MCF 10A (cell line): ENCODE measurements at places on chromosomes 16 and 17.

- peak; percentile 91 for DNase-seq
Observed at GRCh38 chr17:8158267-8159031, 4.3 kb downstream of the VAMP2 start.

DNA sequence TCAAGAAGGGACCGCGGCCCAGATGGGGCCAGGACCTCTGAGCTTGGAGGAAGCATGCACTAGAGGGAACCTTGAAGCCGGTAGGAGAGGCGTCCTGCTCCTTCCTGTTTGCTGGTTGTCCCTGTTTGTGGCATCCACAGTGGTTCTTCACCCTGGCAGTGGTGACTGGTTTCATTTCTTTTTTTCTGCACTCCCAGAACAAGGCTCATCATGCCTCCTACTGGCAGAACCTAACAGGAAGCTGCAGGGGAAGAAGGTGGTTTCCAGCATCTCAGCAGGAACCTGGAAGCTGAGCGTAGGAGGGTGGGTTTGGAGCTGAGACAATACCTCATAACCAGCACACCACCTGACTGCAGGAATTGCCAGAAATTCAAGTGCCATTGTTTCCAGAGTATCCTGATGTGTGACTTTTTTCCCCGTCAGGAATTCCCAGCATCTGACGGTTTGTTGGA is 5.8 kb downstream of the TMEM231 start:
- DNase-seq = peak; percentile 82

- DNase-seq = no peak
Observed at GRCh38 chr16:85389679-85390470, 223.2 kb upstream of the GSE1 start.

DNA sequence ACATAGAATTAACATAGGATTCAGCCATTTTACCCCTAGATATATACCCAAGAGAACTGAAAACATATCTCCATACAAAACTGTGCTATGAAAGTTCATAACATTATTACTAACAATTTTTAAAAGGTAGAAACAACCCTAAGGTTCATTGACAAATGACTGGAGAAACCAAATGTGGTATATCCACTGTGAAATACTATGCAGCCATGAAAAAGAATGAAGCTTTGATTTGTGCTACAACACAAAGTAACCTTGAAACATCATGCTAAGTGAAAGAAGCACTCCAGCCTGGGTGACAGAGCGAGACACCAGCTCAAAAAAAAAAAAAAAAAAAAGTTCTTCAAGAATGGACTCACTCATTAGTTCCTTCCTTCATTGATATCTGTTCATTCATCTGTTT is 580 bp downstream of the CD300LD start:
- no peak for DNase-seq

GRCh38 chr16:63223851-63224250 is 1187.6 kb upstream of the CDH8 start:
- no peak for DNase-seq

DNA sequence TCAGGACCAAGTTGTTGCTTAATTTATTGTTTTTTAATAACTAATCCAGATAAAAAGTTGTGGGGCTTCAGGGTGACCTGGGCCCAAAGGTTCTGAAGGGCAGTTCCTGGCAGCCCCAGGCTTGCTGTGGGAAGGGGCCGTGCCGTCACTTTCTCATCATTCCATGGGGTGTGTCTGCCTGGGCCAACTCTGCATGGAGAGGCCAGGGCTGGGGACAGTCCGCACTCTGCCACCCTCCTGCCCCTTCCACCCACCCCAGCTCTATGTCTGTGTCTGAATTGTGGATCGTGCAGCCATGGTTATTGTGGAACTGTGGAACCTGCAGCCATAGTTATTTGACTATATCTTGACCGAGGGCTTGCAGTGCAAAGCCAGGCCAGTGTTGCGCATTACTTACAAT is 4.0 kb downstream of the LIMD2 start:
- no peak for DNase-seq

DNA sequence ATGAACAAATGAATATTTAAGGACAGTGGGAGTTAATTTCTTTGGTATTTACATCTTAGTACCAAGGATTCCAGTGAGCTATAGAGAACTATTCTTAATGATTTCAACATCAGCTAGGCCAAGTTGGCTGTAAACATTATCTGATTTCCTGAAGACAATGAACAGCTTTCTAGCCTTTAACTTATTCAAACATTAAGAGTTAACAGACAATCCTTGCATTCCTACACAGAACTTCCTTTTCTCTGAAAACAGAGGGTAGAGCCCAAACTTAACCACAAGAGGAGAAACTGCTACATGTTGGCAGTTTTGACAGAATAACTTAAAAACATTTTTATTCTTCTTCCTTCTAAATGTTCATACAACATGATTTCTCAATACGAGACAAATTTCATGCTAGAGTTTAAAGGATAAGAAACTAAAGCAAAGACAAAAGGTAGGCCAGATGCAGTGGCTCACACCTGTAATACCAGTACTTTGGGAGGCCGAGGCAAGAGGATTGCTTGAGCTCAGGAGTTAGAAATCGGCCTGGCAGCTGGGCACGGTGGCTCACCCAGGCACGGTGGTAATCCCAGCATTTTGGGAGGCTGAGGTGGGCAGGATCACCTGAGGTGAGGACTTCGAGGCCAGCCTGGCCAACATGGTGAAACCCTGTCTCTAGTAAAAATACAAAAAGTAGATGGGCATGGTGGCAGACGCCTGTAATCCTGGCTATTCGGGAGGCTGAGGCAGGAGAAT is 4.4 kb downstream of the CRLF3 start:
- DNase-seq = no peak

DNA sequence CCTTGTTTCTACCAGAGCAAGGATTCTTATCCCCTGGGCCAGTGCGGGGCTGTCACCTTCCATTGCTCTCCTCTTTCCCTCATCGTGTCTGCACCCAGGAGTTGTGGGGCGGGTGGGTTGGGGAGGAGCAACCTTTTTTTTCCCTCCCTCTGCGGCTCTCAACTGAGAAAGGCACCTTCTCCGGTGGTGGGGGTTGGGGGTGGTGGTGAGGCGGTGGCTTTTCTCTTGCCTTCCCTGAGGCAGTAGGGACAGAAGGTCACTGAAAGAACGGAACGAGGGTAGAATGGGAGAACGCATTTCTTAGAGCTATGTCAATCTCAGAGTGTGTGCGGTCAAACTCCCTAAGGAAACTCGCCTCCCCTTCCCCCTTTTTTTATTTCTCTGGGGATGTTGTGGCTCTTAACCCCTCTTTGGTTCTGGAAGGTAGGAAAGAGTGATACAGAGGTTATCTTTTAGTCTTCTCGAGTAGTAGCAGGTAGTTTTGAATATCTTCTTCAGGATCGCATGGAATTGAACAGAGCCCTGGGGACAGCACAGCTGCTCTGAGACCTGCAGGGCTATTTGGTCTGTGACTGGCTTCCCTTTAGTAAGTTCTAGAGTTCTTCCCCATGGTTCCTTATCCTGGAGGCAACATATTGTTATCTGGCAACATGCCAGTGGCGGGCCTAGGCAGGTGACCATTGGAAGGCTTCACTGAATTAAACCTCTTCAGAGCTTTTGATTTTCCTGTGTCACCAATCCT is 994 bp downstream of the CLTC start:
- DNase-seq = peak; percentile 58

DNA sequence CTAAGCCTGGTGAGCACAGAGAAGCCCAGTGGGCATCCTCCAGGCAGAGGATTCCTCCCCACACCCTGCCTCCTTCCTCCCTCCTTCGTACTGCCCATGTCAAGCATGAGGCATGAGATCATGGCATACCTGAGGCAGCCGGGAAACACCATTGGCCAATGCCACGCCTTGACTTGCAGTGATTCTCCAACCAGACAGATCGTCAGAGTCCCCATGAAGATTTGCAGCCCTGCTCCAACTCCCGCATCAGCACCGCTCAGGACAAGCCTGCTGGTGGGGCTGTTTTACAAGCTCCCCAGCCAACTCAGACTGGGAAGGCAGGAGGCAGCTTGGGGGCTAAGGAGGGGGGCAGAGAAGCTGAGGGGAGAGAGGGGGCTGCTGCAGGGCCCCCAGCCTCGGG is 2.9 kb upstream of the KRT16 start:
- peak; percentile 75 for DNase-seq

DNA sequence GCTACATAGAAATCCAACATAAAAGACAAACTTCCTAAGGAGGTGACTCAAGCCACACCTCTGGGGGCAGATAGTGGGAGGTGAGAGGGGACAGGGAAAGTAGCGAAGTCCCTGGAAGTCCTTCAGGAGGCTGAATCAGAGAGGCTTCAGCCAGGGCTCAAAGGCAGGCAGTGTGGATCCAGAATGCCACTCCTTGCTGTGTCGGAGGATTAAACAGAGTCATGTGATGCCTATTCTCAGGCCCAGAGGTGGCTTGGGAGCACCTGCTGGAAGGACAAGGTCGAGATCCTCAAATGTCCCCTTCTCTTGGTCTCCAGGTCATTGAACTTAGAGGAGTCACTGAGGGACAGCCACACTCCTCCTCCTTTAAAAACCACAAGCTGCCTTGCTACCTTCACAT is 391.1 kb downstream of the SOX9 start:
- no peak for DNase-seq

- DNase-seq = no peak
Observed at GRCh38 chr17:56222255-56222654, 69.0 kb downstream of the ANKFN1 start.

DNA sequence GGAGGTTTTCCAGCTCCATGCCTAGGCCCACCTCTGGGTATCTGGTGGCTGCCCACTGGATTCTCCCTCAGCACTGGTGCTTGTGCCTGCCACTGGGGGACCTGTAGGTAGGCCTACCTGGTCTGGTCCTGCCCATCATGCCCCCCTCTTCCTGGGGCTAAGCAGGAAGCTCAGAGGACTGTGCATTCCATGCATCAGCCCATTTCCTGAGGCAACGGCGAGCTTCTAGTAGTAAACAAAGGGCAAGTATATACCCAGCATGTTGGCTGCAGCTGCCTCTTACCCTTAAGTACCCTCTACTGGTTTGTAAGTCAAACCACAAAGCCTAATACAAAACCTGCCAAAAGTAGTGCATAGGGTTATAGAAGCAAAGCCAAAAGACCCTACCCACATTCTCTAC is 37.5 kb downstream of the SDR42E1 start:
- no peak for DNase-seq

- DNase-seq = peak; percentile 58
Observed at GRCh38 chr17:76232342-76232741, 8.0 kb downstream of the RNF157 start.

- DNase-seq = no peak
Observed at GRCh38 chr16:8740775-8741355, 56.6 kb downstream of the TMEM186 start.

GRCh38 chr17:8829036-8829941 is 30.1 kb upstream of the MFSD6L start:
- no peak for DNase-seq

DNA sequence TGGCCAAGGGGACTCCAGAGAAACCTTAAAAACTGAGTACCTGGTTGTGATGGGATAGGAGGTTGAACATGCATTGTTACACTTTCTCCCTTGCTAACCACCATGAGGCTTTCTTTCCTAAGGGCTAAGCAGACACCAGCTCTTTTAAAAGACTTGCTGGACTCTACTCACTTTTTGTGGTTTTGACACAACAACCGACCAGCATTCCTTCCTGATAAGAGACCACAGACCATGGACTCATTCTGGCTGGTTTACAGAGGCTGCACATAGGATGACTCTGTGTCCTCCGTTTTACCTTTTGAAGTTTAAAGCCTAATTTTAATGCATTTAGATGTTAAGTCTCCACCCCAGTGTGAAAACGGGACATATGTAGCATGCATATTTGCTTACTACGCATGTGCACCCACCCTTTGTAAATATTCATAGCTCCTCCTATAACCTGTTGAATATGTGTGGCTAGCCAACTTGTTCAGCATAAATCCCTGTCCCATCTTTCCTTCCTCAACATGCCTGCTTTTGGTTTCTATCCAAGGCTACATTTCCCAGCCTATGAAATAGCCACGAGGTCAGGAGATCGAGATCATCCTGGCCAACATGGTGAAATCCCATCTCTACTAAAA is 475.9 kb downstream of the GRIN2A start:
- no peak for DNase-seq

GRCh38 chr17:77959126-77959925 is 823 bp downstream of the TNRC6C start:
- no peak for DNase-seq

DNA sequence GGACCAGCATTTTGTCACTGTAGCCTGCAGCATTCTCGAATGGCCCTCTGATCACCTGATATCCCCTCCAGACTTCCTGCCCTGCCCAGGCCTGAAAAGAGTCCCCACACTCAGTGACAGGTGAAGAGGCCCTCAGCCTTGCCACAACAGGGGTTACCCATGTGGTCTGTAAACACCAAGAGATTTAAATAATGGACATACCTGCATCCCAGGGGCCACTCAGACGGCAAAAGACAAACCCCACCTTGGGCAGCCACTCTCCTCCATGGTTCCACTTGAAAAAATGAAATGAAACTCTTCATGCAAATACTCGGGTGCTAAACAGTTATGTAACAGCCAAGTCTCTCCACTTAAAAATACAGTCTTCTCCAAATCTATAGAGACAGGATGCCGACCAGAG is 22.9 kb upstream of the PECAM1 start:
- no peak for DNase-seq

- no peak for DNase-seq
Observed at GRCh38 chr17:82154881-82155331, 56.9 kb upstream of the FASN start.

DNA sequence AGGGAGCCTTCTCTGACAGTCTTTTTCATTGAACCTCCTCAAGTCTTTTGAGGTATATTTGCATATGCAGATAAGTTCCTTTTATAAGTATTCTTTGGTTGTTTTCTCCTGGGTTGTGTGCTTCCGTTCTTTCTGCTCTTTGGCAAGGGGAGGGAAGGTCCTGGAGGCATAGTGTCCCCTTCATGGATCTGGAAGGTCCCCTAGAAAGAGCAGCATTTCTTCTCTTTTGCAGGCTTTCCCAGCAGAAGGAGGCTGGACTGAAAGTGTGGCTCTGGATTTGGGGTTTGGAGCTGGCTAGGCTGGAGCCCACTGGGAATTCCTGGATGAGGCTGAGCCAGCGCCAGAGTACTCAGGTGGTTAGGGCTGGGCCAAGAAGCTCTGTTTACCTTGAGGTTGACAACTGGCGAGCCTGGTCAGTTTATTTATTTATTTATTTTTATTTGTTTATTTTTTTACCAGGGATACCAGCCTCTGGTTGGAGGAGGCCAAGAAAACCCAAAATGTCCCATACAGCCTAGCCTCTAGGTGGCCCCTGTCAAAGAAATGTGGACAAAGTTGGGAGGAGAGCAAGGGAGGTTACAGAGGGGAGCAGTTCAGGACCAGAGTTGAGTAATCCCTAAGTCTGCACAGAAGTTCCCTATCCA is 5.4 kb upstream of the TOP2A start:
- no peak for DNase-seq

GRCh38 chr16:87076950-87077749 is 240.0 kb downstream of the C16orf95 start:
- DNase-seq = peak; percentile 81
